Kidney tubule cell (primary cell): ENCODE measurements at places on chromosomes 1 and 21.

GRCh38 chr21:42892582-42892930 is 553 bp upstream of the NDUFV3 start:
- DNase-seq, result no peak

DNA sequence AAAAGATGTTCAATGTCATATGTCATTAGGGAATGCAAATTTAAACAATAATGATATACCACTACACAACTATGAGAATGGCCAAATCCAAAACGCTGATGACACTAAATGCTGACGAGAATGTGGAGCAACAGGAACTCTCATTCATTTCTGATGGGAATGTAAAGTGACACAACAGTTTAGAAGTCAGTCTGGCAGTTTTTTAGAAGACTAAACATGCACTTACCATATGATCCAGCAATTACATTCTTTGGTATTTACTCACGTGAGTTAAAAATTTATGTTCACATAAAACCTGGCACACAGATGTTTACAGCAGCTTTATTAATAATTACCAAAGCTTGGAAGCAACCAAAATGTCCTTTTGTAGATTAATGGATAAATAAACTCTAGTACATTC is 110.4 kb upstream of the C1orf21 start:
- DNase-seq, result no peak

DNA sequence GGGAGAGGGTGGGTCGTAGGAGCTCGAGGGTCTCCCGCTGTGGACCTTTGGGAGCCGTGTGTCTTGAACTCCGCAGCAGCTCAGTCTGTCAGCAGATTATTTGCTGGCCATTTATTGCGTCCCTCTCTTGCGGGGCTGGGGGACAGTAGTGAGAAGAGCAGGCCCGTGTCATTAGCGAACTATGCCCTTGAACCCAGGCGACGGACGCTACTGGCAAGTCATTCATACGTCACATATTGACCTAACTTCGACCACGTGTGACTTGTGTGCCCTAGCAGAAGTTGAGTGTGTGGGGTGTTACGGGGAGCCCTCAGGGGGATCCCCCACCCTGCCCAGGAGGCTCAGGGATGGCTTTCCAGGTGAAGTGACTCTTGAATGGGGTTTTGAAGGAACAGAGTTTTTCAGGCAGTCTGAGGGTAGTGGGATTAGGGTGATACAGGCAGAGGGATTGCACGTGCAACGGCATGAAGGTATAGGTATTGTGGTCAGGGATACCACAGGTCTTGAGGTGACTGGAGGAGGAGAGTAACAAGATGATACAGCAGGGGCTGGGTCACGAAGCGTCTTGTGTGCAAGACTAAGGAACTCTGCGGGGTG is 13.0 kb downstream of the RCC1 start:
- peak; percentile 61 for DNase-seq

DNA sequence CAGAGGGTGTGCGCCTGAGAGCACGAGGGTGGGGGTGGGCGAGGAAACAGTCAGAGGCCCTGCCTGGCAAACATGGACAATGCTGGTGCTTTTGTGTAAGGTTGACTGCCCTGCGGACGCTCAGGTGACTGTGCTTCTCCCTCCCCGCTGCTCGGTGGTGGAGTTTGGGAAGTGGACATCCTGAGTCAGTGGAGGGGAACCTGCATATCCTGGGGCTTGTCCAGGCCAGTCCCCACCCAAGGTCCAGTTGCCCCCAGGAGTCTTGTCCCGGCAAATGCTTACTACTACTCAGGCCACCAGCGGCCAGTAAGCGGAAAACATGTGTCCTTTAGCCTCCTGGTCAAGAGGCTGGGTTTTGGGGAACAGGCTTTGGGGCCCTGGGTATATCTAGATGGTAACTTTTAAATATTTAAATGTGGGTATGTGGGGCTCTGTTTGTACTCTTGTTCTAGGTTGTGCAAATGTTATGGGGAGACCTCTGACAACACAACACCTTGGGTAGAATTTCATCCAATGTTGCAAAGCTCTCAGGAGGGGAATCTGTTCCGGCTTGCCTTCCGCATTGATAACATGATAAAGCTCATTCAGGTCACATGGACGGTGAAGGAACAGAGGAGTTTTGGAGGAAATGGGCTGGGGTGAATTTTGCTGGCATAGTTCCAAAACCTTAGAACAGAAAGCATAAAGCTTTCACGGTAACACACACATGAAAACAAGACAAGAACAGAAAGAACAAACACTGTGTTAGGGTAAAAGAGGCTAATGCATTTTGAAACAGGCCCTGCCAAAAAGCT is 364.9 kb downstream of the PRDM2 start:
- DNase-seq, result no peak

GRCh38 chr1:205597691-205598314 is 34.0 kb downstream of the ELK4 start:
- no peak for DNase-seq

GRCh38 chr1:233815865-233816264 is 88.6 kb upstream of the SLC35F3 start:
- peak; percentile 29 for DNase-seq

- no peak for DNase-seq
These were observed 12.2 kb downstream of the ADSS2 start for GRCh38 chr1:244439391-244440032.

GRCh38 chr1:78038071-78038470 is 7.7 kb upstream of the GIPC2 start:
- no peak for DNase-seq

DNA sequence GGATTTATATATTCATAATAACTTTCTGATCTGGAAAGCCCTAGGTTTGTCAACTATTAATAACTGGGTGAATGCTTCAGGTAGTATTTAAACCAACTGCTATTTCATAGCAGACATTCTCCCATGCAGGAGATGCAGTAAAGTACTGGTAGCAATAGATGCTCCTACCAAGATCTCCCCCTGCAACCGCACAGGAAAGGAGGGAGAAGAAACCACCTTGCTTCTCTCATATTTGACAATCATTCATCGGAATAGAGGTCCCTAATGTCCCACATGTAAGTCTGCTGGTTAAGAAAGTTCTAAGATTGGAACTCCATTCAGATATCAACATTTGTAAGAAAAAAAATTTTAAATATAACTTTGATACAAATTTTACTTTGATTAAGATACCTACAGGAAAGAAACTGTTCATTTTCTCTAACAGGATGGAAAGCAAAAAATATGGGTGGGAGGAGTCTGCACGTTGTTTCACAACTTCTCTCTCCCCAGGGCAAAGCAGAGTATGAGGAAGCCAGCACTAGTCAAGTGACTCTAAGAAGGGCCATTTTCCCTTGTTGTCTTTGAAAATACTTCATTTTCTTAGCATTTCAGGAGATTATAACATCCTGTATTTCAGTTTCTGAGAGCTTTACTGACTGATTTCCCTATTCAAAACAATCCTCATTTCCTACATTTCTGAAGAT is at the start of gene PYHIN1:
PYHIN1 (plus strand) TSS at position 498 of the 683 bp plus-strand sequence. CDS start 5,359 bp downstream, outside the sequence.
- no peak for DNase-seq

DNA sequence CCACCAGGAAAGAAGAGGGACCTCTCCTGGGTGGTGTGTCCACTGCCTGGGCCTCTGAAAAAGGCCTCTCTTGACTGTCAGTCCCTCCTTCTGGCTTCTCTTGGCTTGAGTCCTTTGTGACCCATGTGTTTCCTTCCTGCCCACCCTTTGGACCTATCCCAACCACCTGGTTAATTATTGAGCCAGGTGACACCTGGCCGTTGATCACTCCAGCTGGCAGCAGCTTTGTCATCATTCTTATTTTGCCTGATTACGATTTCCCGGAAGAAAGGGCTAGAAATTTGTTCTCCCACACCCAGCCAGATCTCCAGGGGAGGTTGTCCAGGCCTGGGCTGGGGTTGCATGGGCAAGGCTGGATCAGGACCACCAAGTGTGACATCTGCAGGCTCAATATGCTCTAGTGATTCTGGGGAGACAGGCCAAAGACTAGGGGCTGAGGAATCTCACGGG is 24.8 kb downstream of the CSF1 start:
- DNase-seq, result peak; percentile 93

DNA sequence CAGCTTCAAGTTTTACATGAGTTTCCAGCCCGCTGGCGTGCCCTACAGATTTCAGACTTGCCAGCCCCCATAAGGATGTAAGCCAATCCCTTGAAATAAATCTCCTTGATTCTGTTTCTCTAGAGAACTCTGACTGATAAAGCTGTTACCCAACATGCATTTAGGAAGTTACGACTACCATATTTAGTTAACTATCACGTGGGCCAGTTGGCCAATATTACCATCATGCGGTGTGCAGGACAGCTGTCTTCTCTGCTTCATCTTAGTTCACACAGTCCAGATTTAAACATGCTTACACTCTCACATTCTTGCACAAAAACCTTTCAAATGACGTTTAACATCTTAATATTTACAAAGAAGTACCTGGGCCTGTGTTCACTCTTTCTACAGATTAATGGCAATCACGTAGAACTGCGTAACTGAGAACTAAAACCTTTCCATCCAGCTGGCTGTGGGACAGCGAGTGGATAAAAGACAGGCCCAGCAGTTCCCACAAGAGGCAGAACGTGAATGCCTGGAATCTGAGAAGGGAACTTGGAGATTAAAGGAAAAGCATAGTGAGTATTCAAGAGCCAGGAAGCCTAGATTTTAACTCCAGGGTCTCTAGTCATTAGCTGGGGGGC is 20.8 kb downstream of the FAM177B start:
- DNase-seq, result no peak

GRCh38 chr1:29646161-29646775 is 409.9 kb downstream of the PTPRU start:
- DNase-seq, result no peak

- no peak for DNase-seq
These were observed 106.2 kb downstream of the RUNX1 start for GRCh38 chr21:34942911-34943310.

DNA sequence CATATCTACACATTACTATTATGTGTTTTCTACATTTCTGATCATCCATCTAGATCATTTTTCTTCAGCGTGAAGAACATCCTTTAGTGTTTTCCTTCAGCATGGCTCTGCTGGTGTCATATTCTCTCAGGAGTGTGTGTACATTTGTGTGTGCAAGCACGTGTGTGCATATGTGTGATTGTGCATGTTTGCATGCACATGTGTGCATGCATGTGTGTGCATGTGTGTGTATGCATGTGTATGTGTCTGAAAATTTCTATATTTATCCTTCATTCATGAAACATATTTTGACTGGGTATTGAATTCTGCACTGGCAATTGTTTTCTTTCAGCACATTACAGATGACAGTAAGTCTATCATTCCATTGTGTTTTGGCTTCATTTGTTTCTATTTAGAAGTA is 74.6 kb downstream of the FHAD1 start:
- no peak for DNase-seq

DNA sequence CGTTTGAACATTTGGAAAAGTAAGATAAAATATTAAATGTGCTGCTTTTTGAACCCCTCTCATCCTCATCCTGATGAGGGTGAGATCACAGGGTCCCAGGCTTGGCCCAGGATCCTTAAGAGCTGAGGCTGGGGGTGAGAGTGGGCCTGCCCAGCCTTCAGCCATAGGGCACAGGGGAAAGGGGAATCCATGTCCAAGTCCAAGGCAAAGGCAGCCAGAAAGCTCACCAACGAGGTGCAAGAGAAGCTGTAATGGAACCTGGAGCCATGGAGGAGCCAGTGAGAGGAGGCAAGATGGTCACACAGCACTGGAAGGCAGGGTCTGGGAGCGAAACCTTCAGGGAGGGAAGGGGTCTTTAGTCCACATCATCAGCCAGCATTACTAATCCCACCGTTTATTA is 191.9 kb downstream of the RRAGC start:
- DNase-seq, result no peak

DNA sequence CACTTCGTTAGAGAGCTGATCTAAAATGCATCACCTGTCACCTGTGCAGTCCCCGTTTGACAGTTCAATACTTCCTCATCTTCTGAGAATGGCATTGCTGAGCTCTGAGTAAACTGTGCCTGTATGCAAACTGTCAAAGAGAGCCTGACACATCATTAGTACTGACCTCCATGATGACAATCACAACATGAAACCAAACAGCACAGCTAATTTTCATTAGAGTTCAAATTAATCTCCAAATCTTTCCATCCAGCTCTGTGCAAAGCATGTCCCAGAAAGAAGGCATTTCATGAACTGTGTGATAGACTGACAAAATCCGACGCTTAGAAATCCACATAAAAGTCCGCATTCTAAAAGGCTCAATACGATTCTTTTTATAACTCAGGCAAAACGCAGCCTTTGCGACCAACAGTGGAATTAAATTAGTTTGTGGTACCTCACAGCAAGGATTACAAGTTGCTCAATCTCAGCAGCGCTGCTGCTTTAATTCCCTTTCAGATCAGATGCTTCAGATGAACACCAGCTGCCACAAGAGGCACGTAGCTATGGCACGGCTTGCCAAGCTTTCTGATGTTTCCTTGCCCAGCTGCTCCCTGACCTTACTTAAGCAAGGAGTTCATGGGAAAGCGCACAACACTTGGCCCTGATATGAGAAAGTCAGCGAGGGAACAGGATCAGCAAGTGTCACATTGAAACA is 765.5 kb upstream of the PRMT6 start:
- DNase-seq, result no peak

GRCh38 chr1:60244906-60245305 is 171.3 kb upstream of the C1orf87 start:
- DNase-seq, result no peak

DNA sequence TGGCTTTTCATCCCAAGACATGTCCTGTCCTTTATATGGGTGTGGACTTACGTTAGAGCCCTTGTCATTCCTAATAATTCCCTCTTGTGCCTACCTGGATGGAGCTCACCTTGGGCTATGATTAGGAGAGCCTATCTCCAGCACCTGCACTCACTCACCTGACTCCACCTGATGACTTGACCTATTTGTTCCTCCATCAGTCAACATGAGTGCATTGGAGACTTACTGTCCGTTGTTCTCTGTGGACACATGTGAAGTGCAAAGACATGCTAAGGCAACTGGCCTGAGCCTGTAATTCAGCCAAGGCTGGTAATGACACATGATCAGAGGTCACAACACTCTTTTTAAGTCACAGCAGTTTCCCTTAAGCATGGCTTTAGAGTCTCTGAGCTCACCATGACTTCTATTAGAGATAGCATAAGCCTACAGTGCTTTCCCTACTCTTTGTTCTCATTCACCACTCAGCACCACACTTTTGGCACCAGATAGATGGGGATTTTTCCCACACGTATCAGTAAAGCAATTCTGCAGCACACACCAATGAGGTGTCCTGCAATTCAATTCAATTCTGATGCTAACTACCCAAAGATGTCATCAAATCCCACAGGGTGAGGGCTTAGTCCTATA is 9.4 kb downstream of the KCNE1 start:
- no peak for DNase-seq

- DNase-seq, result no peak
These were observed 836 bp downstream of the CDC7 start for GRCh38 chr1:91501523-91501851.

- no peak for DNase-seq
These were observed 876 bp downstream of the ALDH9A1 start for GRCh38 chr1:165697491-165697880.

DNA sequence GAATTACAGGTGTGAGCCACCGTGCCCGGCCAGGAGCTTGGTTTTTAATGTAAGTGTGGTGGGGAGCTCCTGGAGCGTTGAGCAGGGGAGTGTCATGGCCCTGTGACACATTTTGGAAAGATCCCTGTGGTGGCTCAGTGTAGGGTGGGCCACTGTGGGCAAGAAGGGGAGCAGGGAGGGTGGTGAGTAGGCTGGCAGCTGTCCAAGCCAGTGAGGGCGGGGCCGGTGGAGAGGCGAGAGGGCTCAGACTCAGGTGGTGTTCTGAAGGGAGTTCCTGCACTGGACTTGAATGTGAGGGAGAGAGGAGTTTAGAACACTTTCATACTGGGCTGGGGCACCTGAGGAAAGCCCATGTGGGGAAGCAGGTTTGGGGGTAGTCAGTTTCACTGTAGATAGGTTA is 3.1 kb upstream of the EVA1B start:
- peak; percentile 82 for DNase-seq

GRCh38 chr1:48073798-48074530 is 76.8 kb upstream of the TRABD2B start:
- peak; percentile 60 for DNase-seq

- peak; percentile 74 for DNase-seq
These were observed 850 bp upstream of the KHDC4 start for GRCh38 chr1:155934936-155935590.
